ENCODE measurements at places on chromosomes 3 and 15. TPM values are rescaled to one million over a fixed set of nuclear protein-coding genes. Genes with fewer than 3 reads are reported as not detected.

Gene PRTG
- total RNA-seq, result not detected

Gene INAFM2
- 7.0 TPM for total RNA-seq

Gene CIB2
- total RNA-seq, result 1.7 TPM

GRCh38 chr15:74434263-74435136, 742 bp upstream of the SEMA7A start:
- peak overlapping the region; percentile 53 for H3K4me3 ChIP-seq
- no peak overlapping the region for H3K27ac ChIP-seq
- DNase-seq, result no peak
- no peaks in the 10 kb centered on the region for H3K27me3 ChIP-seq

- no peaks in the 10 kb centered on the region for H3K36me3 ChIP-seq
- no peak overlapping the region for H3K27ac ChIP-seq
- no peak for DNase-seq
- peaks cover 30% of the 10 kb centered on the region for H3K27me3 ChIP-seq
- H3K4me1 ChIP-seq, result peaks cover 12% of the 10 kb centered on the region
Observed at GRCh38 chr15:101338502-101339057, 43.5 kb upstream of the SNRPA1 start.

DNA sequence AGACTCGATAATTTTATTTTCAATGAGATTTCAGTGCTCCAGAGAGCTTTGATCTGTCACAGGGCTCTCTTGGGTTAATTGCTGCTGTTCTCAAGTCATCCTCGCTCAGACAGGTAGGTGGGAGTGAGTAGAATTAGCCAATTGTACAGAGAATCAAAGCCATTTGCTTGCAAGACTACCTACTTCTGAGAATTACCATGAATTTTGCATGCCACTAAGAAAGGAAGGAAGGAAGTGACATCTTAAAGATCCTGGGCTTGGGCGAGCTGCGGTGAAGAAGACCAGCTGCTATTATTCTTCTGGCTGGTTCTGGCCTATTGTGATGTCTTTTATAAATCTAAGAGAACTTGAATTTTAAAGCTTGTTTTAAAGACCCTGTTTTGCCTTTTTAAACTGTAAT, 154.1 kb upstream of the LPP start:
- no peaks in the 10 kb centered on the region for H3K36me3 ChIP-seq
- peaks cover 46% of the 10 kb centered on the region for H3K4me1 ChIP-seq
- peak overlapping the region; percentile 72 for H3K27ac ChIP-seq
- DNase-seq, result no peak

DNA sequence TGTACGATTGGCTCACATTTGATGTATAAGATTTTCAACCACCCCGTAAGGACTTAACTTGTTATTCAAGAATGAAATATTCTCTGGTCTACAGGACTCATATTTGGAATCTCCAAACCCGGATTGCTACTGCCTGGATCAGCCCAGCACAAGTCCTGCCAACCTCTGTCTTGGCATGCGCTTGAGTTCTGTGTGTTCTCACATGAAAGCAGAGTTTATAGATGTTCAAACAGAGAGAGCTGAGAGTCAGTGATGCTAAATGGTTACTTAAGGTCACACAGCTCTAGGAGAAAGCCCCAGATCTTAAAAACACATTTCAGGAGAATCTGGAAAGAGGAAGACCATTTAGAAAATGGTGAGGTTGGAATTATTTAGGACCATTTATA, 268.0 kb upstream of the TBL1XR1 start:
- no peaks in the 10 kb centered on the region for H3K4me1 ChIP-seq
- no peaks in the 10 kb centered on the region for H3K27me3 ChIP-seq
- no peak overlapping the region for H3K4me3 ChIP-seq
- H3K36me3 ChIP-seq, result no peaks in the 10 kb centered on the region
- DNase-seq, result no peak
- no peak overlapping the region for H3K27ac ChIP-seq
